K562 (cell line): ENCODE measurements at places on chromosomes 2 and 18. TPM values are rescaled to one million over a fixed set of nuclear protein-coding genes. Genes with fewer than 3 reads are reported as not detected.

The NXPH2 gene
- total RNA-seq = not detected in 2 replicates

The RBM44 gene
- 0.04 and 0.07 TPM in 2 replicates for total RNA-seq

The PJVK gene
- 0.78 and 0.87 TPM in 2 replicates for total RNA-seq

The IL36A gene
- total RNA-seq = not detected in 2 replicates

The PTCD3 gene
- 172 and 177 TPM in 2 replicates for total RNA-seq

The G6PC2 gene
- 0.13 TPM in 1 of 2 replicates, not detected in the other for total RNA-seq

The ACADL gene
- 0.07 TPM in 1 of 2 replicates, not detected in the other for total RNA-seq
